DMS 273 treated with DMSO at 0.1 percent for 48 hours (cell line): ENCODE measurements at places on chromosomes 16 and 17.
A peak's percentile ranks its signal among the peaks of the same experiment; 100 is the strongest.

DNA sequence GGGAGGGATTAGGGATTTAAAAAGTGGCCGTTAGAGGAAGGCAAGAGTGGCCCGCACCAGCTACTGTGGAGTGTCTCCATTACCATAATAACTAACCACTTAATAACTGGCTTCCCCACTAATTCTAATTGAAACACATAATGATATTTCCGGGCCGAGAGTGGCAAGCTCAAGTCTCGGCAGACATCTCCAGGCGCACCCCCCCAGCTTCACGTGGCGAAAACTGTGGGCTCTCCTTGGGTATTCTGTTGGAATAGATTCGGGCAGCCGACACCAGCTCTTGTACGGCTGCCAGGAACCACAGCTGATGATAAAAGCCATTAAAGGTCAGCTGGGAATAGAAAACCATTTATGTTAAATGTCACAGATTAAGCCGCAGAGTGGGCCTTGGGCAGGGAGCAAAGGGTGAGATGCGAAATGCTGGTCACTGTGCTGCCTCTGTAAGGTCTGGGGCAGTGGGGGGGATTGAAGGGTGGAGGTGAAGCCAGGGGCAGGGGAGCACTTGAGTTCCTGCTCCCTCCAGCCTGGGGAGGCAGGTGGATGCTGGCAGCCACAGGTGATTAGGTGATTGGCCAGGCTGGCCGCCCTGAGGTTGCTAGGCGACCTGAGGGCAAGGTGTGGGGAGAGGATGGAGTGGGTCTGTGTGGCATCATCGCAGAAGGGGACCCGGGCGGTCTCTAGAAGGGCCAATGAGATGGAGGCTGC, 115.6 kb upstream of the SDK2 start:
- DNase-seq: no peak

DNA sequence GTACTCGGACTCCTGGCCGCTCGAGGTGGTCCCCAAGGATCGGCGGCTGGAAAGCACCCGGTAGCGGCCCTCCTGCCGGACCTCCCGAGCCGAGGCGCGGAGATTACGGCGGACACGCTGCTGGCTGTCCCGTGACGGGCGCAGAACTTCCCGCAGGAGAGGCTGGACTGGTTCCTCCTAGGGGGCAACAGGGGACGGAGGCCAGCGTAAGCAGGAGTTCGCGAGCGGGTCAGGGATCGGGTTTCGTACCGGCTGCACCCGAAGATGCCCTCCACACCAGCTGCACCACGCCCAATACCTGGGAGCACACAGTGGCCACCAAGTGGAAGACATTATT, 341 bp downstream of the SLC7A6OS start:
- DNase-seq: no peak

DNA sequence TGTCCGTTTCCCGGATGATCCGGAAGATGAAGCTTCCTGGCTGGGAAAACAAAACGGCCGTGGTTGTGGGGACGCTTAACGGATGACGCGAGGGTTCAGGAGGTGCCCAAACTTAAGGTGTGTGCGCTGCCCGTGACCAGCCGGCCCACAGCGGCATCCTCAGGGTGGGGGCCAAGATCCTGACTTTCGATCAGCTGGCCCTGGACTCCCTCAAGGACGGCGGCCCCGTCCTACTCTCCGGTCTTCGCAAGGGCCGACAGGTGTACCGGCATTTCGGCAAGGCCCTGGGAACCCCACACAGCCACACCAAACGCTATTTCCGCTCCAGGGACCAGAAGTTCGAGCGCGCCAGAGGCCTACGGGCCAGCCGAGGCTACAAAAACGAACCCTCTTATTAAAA, 1.1 kb upstream of the C16orf90 start:
- no peak for DNase-seq

GRCh38 chr17:75777296-75777922, 7.2 kb upstream of the UNK start:
- DNase-seq: no peak

DNA sequence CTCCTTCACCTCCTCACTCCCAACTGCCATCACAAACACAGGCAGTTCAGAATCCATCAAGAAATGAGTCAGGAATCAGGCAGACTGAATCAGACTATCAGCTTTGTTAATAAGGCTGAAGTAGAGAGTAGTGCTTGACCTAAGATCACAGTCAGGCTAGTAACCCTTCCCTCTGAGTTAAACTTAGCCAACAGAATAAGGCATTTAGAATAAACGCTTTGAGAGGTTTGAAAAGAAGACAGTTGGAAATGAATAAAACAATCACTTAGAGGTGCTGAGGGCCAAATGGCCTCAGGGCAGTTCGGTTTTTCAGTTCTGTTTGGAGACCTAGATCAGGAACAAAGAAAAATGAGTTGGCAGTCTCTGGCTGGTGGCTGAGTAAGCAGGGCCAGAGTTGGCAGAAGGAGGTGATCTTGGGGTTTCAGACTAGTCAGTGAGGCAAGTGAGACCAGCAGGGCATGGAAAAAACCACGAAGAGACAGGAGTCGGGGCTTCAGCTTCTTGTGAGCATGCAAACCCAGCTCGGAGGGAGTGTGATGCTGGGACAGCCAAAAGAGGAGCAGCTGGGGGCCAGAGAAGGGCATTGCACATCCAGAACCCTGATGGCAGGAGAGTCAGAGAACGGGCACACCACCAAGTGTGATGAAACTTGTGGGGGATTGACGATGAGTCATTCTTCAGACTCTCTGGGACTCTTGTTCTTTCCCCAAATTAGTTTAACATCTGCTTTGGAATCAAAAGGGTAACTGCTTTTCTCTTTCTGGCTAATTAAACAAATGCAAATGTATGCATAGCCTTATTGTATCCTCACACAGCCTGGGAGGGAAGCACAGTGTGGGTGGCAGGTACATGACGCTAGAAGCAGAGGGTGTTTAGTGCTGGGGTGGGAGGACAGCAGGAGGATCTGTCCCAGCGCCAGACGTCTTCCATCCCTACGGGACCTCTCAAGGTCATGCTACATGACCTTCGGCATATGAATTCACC, 54.8 kb downstream of the SPECC1 start:
- DNase-seq: peak; percentile 83

- DNase-seq: peak; percentile 74
Measured at GRCh38 chr17:29143894-29144293, 36.3 kb downstream of the MYO18A start.
